Regular cardiac myocyte (primary cell): ENCODE measurements at places on chromosomes 1 and 21. TPM values are rescaled to one million over a fixed set of nuclear protein-coding genes. Genes with fewer than 3 reads are reported as not detected.

The CRYBG2 gene
- under 0.01 TPM in 1 of 2 replicates, not detected in the other for total RNA-seq

The AK4 gene
- total RNA-seq, result 98.2 and 116 TPM in 2 replicates

The BARHL2 gene
- total RNA-seq, result not detected in 2 replicates

The SYPL2 gene
- 0.19 and 0.56 TPM in 2 replicates for total RNA-seq

The PDC gene
- total RNA-seq, result 0.38 TPM in 1 of 2 replicates, not detected in the other
